Panc1 (cell line): ENCODE measurements at places on chromosomes 16 and 17.

DNA sequence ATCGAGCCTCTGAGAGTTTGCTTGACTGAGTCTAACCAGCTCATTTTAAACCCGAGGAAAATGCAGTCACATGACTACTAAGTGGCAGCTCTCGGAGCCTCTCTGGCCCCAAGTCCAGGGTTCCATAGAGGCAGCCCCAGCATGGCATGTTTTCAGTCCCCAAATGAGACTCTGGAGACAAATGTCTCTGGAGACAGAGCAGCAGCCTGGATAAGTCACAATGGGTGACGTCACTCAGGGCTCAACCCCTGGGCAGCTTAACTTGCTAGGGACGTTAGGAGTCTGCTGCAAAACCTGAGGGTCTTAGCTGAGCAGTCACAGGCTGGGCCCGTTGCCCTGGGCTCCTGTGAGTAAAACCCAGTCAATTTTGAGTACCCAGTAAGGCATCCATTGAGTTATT is 6.9 kb upstream of the STH start:
- DNase-seq, result no peak

- peak; percentile 24 for DNase-seq
Observed at GRCh38 chr16:30567991-30568638, 3.4 kb downstream of the ZNF688 start.

- DNase-seq, result no peak
Observed at GRCh38 chr16:48445782-48446533, 60.7 kb upstream of the SIAH1 start.

- no peak for DNase-seq
Observed at GRCh38 chr16:56279132-56279531, 87.8 kb downstream of the GNAO1 start.

- DNase-seq, result no peak
Observed at GRCh38 chr17:29212681-29213121, 32.5 kb upstream of the MYO18A start.

DNA sequence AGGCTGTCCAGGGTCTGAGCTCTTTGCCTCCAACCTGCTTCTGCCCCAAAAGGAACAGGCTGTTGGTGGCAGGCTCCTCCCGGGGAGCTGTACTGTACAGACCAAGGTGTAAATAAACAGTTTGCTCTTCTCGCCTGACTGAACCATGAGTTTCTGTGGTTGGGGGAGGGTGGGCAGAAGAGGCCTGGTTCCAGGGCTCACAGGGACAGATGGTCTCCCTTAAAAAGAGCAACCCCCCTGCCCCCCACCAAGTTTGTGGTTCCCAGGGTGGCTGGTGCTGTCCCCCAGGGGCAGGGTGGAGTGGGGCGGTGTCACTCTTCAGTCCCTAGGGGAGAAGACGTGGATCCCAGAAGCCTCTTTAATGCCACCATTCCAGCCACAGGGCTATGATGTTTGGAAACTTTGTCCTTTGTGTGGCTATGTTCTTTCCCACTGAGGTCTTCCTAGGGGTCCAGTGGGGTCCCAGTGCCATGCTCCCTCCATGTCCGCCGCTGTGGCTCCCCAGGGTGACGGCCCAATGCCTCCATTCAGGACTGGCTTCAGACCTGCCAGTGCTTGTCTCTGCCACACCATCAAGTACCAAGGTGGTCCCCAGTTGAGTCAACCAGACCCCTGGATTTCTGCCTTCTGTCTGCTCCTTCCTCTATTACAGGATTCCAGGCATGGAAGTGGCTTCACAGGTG is 146.7 kb downstream of the RAB11FIP4 start:
- DNase-seq, result no peak

GRCh38 chr16:66372898-66373155 is 6.3 kb downstream of the CDH5 start:
- no peak for DNase-seq

DNA sequence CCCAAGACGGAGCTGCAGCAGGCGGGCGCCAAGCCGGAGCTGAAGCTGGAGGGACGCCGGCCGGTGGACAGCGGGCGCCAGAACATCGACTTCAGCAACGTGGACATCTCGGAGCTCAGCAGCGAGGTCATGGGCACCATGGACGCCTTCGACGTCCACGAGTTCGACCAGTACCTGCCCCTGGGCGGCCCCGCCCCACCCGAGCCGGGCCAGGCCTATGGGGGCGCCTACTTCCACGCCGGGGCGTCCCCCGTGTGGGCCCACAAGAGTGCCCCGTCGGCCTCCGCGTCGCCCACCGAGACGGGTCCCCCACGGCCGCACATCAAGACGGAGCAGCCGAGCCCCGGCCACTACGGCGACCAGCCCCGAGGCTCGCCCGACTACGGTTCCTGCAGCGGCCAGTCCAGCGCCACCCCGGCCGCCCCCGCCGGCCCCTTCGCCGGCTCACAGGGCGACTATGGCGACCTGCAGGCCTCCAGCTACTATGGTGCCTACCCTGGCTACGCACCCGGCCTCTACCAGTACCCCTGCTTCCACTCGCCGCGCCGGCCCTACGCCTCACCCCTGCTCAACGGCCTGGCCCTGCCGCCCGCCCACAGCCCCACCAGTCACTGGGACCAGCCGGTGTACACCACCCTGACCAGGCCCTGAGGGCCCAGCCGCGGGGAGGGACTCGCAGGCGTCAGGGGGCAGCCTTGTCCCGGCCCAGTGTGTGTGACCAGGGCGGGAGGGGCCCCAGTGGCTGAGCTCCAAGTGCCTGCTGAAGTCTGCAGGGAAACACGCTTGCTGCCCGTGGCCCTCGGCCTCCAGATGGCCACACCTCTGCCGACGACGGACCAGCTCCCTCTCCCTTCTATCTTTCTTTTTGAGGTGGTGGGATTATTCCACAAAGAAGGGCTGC is 3.4 kb downstream of the SOX8 start:
- no peak for DNase-seq

DNA sequence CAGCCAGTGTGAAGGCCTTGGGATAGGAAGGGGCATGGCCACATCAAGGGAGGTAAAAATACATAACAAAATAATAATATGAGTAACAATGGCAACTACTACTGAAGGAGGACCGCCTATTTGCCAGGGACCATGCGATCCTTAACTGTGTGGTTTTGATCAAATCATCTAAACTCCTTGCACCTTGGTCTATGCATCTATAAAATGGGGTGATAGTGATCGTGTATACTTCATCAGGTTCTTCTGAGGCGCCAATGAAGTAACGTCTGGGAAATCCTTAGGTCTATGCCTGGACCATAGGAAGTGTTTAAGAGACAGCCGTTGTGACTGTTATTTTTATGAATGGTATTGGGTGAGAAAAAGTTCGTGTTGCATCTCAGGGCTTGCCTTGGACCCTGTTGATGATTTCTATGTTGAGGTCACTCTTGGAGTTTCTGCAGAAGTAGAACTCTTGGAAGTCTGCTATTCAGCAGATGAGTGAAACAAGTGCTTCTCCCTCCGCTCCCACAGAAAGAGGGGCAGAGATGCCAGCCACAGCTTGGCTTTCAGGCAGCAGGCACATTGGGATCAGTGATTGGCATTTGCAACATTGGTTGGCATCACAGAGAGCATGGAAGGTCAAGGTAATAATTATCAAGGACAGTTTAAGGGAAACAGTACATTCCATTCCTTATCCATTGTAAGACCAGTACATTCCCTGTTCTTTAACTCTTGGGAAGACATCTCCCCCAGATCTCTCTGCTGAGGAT is 63.1 kb downstream of the PRKCB start:
- no peak for DNase-seq

GRCh38 chr17:81037798-81038733 is 3.1 kb downstream of the BAIAP2 start:
- DNase-seq, result no peak

DNA sequence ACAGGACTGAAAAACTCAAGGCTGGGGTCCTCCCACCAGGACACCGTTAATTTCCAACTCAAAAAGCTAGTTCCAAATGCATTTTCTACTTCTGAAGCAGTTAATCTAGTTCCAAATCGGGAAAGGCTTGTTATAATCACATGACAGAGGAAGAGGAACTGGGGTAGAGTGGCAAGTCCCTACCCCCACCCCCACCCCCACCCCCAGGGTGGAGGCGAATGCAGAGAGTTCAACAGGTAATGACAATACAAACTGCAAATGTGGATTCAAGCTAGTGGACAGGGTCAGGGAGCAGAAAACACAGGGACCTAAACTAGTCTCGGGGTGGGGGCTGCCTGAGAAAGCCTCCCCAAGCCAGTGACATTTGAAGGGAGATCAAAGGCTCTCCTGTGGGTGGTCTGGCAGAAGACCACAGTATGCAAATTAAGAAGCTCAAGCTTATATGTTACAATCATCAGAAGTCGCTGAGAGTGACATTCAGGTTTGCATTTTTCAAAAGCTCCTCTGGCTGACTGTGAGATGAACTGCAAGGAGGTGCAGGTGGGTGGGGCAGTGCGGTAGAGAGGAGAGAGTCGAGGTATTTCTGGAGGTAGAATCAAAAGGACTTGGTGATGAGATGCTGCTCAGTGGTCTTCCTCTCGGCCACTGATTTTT is 56.4 kb upstream of the SLC25A19 start:
- DNase-seq, result no peak

GRCh38 chr17:34542700-34543336 is 36.6 kb upstream of the TMEM132E start:
- no peak for DNase-seq

DNA sequence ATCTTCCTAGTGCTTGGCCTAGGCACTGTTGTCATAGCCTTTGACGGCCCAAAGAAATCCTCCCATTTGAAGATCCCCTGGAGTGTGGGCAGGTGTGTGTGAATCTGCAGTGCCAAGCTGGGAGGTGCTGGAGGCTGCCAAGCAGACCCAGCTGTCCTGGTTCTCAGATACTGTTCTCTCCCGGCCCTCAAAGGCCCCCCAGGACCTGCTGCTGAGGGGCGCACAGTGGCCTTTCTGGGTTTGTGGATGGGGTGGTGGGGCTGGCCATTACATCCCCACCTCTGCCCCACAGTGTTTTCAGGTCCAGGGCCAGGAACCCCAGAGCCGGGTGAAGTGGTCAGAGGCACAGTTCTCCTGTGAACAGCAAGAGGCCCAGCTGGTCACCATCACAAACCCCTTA is 60.5 kb downstream of the MRC2 start:
- no peak for DNase-seq

GRCh38 chr16:51359141-51359955 is 208.3 kb upstream of the SALL1 start:
- DNase-seq, result no peak

- no peak for DNase-seq
Observed at GRCh38 chr17:10754861-10755591, 25.2 kb upstream of the TMEM220 start.

GRCh38 chr17:77273397-77274085 is 132.8 kb downstream of the SEC14L1 start:
- no peak for DNase-seq

DNA sequence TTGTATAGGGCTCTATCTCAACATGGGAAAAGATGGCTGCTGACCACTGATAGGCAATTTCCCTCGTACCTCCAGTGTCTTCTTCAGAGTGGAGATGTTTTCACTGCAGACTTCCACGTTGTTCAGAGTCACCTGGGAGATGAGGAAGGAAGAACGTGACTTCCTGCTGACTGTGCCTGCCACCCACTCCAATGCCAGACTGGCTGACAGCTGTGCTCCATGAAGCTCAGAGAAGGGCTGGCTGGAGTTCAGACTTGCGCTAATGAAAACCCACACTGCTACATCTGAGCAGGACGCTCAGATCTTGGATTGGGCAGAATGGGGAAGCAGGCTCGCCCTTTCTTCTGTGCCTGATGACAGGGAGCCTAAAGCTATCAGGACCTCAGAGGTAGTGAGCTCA is 33.1 kb downstream of the COG4 start:
- no peak for DNase-seq
